ENCODE measurements at places on chromosomes 11 and 22.

DNA sequence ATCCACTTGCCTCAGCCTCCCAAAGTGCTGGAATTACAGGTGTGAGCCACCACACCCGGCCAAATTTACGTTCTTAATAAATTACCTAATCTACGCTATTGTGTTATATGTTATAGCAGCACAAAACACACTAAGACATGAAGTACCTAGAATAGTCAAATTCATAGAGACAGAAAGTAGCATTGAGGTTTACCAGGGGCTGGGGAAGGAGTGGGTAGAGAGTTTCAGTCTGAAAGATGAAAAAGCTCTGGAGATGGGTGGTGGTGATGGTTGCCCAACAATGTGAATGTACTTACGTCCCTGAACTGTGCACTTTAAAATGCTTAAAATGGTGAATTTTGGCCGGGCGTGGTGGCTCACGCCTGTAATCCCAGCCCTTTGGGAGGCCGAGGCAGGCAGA is 65.7 kb upstream of the NUP50 start:
- DNase-seq: no peak

- no peak for DNase-seq
Observed at GRCh38 chr11:132072044-132072857, 701.8 kb downstream of the NTM start.

GRCh38 chr11:60206616-60207015 is 23.7 kb upstream of the MS4A6A start:
- DNase-seq: no peak

DNA sequence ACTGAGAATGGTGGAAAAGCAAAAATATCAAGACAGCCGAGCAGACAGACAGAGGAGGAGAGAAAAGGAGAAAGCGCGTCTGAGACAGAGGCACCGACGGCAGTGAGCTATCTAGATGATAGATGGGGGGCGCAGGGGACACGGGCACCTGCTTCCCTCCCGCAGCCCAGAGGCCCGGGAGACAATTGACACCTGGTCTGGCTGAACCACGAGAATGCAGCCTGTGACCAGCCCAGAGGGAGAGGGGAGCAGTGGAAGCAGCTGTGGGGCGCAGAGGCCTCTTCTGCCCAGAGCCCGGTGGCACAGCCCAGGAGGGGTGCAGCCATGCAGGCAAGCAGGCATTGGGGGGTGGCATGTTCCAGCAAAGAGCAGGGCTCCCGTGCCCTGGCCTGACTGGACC is 48.2 kb downstream of the ELFN2 start:
- no peak for DNase-seq

DNA sequence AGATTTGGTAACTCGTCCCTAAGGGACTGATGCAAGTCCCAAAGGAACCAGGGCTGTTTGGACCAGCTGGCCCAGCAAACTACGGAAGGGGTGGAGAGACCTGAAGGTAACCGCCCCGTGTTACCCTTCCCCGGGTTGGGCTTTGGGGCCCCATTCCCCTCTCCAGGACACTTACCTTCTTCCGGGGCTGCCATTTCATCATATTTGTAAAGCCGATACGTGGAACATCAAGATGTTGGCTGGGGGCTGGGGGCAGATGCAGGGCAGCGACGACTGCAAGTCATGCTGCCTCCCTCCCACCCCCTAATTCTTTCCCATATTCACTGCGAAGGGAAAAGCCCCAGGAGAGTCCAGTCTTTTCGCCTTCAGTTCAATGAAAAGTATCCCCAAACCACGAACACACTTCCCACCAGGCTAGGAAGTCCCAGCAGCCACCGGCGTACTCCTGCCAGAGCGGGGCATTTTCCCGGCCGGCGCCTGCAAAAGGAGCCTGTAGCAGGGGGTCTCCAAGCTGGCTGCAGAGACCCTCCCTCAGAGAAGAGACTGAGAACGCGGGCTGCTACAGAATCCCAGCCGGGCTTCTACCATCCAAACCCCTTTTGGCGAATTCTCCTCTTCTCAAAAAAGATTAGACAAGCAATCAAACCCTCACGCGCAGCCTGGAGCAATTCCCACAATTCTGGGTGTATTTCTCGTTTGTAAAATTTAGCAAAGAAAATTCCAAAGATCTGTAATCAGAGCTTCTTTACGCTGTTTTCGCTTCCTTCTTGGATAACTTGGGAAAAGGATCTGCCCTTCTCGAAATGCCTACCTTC is 236.7 kb downstream of the TTC28 start:
- DNase-seq: peak; percentile 11

- DNase-seq: no peak
Observed at GRCh38 chr11:92253945-92254344, 29.3 kb downstream of the FAT3 start.

GRCh38 chr11:105582497-105582896 is 27.4 kb upstream of the GRIA4 start:
- no peak for DNase-seq

- peak; percentile 69 for DNase-seq
Observed at GRCh38 chr22:26768952-26769351, 111.6 kb downstream of the MIAT start.

GRCh38 chr22:31626427-31627150 is 35.4 kb downstream of the PISD start:
- no peak for DNase-seq
